ENCODE measurements at places on chromosomes 2 and 18.

- DNase-seq, result no peak
Measured at GRCh38 chr2:15754703-15755099, 163.0 kb downstream of the DDX1 start.

GRCh38 chr2:116692988-116693387 is 1121.5 kb upstream of the DDX18 start:
- no peak for DNase-seq

- DNase-seq, result no peak
Measured at GRCh38 chr2:47025969-47026610, 110.5 kb upstream of the MCFD2 start.

DNA sequence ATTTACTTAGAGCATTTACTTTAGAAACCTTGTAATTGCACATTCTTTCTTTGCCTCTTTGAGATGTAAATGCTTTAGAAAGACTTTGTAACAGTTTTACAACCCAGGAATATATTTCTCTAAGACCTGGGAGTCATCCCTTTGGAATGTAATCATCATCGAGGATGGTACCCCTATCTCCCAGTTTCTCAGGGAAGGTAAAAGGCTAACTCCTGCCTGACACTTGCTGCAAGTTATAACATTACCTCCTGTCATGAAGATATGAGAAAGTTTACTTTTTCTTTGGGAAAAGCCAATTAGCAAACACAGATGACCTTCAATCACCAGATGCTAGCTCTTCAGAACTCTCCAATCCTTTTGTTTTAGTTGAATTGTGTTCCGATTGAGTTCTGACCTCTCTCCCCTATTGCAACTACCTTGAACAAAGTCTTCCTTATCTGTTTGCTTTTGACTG is 420.3 kb upstream of the FSIP2 start:
- no peak for DNase-seq

All from iris pigment epithelial cell (primary cell).